HuH-7 (cell line): ENCODE measurements at places on chromosomes 12 and 14.

DNA sequence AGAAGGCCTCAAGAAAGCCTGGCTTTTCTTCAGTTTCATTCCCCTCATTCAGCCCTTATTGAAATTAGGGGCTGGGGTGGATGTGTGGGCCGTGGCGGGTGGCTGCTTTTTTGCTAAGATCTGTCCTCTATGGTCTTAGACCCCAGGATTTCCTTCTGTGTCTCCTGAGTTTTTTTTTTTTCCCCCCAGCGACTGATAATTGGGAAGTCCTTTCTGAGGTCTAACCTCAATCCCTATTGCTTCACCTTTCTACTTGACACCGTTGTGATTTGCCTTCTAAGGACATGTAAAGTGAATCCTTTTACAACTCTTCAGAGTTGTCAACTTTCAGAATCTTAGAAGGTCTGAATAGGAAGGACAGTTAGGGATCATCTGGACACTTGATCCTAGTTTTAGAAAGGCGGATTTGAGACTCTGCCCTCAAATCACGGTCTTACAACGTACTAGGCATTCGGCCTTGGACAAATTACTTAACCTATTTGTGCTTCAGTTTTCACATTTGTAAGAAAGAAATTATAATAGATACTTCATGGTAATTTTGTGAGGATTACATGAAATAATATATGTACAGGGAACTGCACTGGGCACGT is 4.4 kb downstream of the GPR84 start:
- no peak for DNase-seq

DNA sequence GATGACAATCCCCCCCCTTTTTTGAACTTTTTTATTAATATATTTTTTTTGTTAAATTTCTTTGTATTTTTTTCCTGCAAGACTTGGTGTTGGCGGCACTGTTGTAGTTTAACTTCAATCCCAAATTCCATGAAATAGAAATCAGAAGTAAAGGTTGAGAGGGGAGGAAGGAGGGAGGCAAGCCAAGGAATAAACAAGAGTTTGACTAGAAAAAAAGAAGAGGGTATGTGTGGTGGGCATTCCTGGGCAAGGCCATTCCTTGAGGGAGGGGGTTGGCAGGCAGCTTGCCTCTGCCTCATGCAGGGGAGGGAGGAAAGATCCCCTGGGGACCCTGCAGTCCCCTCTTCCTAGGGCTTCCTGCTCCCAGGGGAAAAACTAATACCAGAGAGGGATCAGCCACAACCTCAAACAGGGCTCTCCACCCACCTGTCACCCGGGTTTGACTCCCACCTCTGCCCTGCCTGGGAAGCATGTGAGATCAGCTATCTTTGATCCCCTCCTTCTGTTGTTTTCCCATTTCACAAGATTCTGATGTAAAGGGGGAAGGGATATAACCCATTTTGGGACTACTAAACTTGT is 519 bp upstream of the AP1G2 start:
- DNase-seq, result no peak

DNA sequence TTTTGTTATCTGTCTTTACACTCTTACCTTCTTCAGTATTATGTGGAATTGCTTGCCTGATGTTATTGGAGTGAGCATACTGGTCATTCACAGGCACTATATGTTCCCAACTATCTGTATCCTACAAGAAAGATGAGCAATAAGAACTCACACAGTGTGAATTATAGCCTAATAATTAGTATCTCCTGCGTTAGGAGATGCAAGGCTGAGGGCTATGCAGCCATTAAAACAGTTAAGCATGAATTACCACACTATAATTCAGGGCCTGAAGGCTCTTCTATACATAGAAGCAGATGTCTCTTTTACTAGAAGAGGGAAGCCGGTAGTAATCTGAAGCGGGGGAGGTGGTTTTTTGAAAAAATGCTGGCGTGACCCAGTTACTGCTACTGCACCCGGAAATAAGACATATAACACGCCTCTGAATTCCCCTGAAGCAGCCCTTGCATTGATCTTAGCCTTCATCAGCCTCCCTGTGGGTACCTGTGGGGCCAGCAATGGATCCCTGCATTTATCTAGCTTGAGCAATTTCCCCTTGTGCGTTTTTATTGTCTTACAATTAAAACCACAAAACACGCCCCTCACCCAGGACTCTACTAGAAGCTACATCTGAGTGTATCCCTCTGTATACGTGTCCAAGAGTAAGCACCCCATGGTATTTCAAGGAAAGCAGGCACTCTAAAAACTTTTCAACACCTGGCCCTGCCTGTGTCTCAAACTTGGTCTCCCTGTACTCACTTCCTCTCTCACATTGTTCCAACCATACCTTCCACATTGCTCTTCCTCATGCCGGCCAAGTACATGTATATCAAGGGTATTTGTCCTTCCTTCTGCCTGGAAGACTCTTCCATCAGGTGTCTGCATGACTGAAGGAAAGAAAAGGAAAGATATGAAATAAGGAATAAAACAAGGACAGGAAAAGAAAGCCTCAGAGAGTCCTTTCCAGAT is 210.9 kb upstream of the ARID2 start:
- no peak for DNase-seq

- peak; percentile 34 for DNase-seq
Observed at GRCh38 chr12:89709995-89710872, 1.6 kb upstream of the ATP2B1 start.

GRCh38 chr12:51932218-51933076 is 19.1 kb upstream of the ACVR1B start:
- peak; percentile 67 for DNase-seq
